ENCODE measurements at places on chromosomes 7 and 10. TPM values are rescaled to one million over a fixed set of nuclear protein-coding genes. Genes with fewer than 3 reads are reported as not detected.

The ZP3 gene
- total RNA-seq, result 3.5 TPM

The GBF1 gene
- total RNA-seq, result 38.0 TPM

The PTN gene
- 33.3 TPM for total RNA-seq

The AGR2 gene
- not detected for total RNA-seq

The ZNF239 gene
- total RNA-seq, result 4.7 TPM

The MMD2 gene
- not detected for total RNA-seq

The ZNF32 gene
- 36.2 TPM for total RNA-seq

The AZGP1 gene
- not detected for total RNA-seq

The CTAGE6 gene
- 0.36 TPM for total RNA-seq

DNA sequence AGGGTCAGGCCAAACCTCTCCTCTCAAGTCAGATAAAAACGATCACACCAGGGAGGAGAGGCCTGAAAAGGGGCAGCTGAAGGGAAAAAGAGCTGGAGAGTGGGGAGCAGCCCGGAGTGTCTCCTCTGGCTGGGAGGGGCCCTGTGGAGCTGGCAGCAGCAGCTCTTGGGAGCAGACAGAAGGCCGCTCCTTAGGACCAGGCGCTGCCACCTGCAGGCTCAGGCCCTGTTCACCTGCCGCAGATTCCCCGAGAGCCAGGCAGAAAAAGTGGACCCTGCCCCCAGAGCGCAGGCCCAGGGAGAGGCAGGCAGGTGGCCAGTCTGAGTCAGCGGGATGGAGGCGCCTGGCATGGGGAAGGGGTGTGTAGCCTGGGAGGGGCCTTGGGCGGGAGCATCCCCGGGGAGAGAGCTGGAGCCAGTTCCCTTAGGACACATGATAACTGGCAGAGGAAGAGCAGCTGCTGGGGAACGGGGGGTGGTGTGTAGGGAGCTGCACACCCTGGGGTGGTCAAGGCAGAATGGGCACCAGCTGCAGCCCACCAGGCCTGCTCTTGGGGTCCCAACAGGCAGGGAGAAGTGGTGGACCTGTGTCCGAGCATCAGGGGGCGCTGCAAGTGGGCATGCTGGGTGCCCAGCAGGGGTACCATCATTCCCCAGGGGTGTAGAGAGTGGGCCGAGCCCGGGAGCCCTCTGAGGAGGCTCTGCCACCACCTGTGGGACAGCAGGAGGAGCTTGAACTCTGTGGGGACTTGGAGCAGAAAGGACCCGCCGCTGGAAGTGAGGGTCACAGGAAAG lies 177.2 kb upstream of the RHEB start:
- DNase-seq, result peak; percentile 29
- H3K36me3 ChIP-seq, result no peaks in the 10 kb centered on the region

GRCh38 chr10:104220522-104220921 lies 11.6 kb downstream of the CFAP43 start:
- H3K36me3 ChIP-seq, result no peaks in the 10 kb centered on the region
- peaks cover 17% of the 10 kb centered on the region for H3K27me3 ChIP-seq
- H3K27ac ChIP-seq, result no peak overlapping the region
- no peak overlapping the region for H3K4me3 ChIP-seq
- H3K4me1 ChIP-seq, result no peaks in the 10 kb centered on the region

DNA sequence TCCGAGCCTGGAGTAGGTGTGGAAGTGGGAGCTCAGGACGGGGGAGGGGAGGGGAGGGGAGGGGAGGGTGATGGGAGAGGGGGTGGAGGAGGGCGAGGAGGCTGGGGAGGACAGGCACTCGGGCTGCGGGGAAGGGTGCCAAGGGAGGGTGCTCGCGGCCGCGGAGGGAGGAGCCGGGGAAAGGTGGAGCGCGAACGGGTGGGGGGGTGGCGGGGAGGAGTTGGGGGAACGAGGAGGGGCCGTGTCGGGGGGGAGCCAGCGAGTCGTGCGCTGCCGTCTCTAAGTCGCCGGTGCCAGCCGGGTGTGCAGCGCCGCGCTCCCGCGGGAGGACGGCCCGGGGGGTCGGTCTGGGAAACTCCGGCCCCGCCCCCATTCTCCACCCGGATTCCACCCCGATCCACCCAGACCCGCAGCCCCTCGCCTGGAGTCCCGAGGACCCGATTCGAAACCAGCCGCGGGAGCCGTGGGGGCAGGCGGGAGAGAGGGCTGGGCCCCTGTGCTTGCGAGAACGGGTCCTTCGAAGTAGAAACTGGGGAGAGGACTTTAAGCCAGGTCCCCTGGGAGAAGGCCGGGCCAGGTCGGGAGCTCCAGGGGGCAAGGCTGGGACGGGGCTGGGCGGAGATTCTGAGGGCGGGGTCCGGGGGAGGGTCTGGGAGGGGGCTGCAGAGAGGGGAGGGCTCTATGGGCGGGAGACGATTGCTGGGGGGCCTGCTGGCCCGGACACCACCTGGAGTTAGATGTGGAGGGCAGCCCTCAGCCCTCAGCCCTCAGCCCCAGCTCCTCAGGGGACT lies at the start of gene ZNF467:
Gene ZNF467, minus strand, starts transcription at position 143 of the 791 bp plus-strand sequence. CDS start 2,556 bp downstream, outside the sequence.
- peak within 1 kb of the TSS; percentile 48 for H3K4me3 ChIP-seq
- no peaks in the 10 kb centered on the region for H3K4me1 ChIP-seq
- H3K36me3 ChIP-seq, result no peaks in the 10 kb centered on the region
- no peak within 1 kb of the TSS for H3K27ac ChIP-seq
- DNase-seq, result peak; percentile 80

DNA sequence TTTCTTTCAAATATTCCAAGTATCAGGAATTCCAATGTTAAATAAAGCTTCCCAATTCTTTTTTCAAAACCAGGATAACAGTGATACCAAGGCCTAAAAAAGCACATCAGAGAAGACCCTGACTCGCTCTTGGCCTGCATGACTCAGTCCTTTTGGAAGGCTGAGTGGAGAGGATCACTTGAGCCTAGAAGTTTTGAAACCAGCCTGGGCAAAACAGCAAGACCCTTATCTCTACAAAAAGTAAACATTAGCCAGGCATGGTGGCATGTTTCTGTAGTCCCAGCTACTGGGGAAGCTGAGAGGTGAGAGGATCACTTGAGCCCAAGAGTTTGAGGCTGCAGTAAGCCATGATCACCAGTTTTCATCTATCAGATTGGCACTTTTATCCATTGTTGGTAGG lies 18.7 kb downstream of the NFE2L3 start:
- H3K27me3 ChIP-seq, result peaks cover 9% of the 10 kb centered on the region
- H3K27ac ChIP-seq, result no peak overlapping the region
- H3K4me1 ChIP-seq, result no peaks in the 10 kb centered on the region
- H3K4me3 ChIP-seq, result no peak overlapping the region
- no peaks in the 10 kb centered on the region for H3K36me3 ChIP-seq

DNA sequence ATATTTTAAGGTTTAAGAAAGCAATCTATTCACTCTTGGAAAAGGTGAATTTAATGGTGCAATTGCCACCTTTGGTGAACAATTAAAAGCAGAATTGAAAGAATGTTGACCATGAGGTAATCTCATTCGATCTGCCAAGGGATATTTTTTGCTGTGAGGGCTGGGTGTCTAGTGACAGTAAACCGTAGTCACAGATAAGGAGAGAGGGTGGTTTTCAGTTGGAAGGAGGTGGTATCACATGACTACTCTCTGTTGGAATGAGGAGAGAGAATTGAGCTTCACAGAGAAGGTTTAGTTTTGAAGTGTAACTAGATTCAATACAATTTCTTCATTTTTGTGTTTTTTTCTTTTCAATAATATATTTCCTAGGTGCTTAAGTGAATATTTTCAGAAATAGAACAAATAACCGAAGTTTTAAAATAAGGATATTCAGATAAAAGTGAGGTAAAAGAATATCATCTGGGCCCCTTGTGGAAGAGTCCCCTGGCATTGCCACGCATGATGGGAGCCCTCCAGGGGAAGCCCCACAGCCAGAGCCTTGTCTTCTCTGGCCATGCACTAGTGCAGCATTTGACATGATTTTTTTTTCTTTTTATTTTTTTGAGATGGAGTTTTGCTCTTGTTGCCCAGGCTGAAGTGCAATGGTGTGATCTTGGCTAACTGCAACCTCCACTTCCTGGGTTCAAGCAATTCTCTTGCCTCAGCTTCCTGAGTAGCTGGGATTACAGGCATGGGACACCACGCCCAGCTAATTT lies 73.4 kb downstream of the GPR141 start:
- no peak overlapping the region for H3K27ac ChIP-seq
- H3K4me1 ChIP-seq, result no peaks in the 10 kb centered on the region
- no peak for DNase-seq
- no peak overlapping the region for H3K4me3 ChIP-seq
- H3K36me3 ChIP-seq, result no peaks in the 10 kb centered on the region
- no peaks in the 10 kb centered on the region for H3K27me3 ChIP-seq

GRCh38 chr10:119139464-119140067 lies 25.9 kb downstream of the SFXN4 start:
- H3K27me3 ChIP-seq, result no peaks in the 10 kb centered on the region
- H3K27ac ChIP-seq, result no peak overlapping the region
- peaks cover 14% of the 10 kb centered on the region for H3K4me1 ChIP-seq
- no peak for DNase-seq

DNA sequence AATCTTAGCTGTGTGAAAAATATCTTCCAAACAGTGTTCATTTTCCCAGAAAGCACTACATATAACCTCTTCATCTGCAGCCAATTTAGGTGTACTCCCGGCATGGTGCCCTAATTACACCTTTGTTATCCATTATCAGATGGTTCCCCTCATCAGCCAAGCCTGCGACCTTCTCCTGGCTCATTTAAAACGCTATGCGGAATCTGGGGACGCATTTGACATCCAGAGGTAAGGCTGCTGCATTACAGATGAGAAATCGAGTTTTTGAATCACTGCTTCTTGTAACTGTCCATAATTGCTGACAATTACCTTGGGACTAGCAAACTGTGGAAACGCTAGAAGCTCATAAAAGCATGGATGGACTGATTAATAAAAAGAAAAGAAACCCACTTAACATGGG lies 109.5 kb downstream of the PARP12 start:
- H3K27ac ChIP-seq, result no peak overlapping the region
- no peak for DNase-seq
- H3K4me1 ChIP-seq, result no peaks in the 10 kb centered on the region

- H3K27ac ChIP-seq, result no peak overlapping the region
- H3K36me3 ChIP-seq, result no peaks in the 10 kb centered on the region
- H3K4me3 ChIP-seq, result no peak overlapping the region
These were observed 617.6 kb downstream of the PTPRN2 start for GRCh38 chr7:157969995-157970394.

DNA sequence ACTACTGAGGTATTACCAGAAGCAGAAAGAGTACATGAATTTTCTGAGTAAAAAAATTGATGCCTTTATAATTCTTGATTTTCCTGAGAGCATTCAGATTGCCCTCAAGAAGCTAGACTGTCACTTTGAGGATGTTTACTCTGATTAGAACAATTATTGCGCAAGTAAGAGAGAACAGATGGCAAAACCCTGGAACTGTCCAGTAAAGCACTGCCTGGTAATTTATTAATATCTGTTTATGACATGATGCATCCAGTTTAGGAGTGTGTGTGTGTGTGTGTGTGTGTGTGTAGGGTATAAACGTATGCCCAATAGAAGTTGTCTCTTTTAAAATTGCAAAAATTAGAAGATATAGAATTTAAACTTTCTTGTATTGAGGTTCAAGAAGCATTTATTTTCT lies 379.7 kb downstream of the PHTF2 start:
- H3K27me3 ChIP-seq, result no peaks in the 10 kb centered on the region
- H3K4me3 ChIP-seq, result no peak overlapping the region
- no peak for DNase-seq
- no peaks in the 10 kb centered on the region for H3K36me3 ChIP-seq

Data from osteoblast (primary cell).